Placental pericyte (primary cell): ENCODE measurements at places on chromosomes 5 and 9. TPM values are rescaled to one million over a fixed set of nuclear protein-coding genes. Genes with fewer than 3 reads are reported as not detected.

Gene PHPT1
- total RNA-seq: 54.8 and 63.5 TPM in 2 replicates

Gene DND1
- total RNA-seq: 0.44 and 0.86 TPM in 2 replicates

Gene AK1
- 23.2 and 39.1 TPM in 2 replicates for total RNA-seq

Gene CACNA1B
- total RNA-seq: under 0.01 TPM in 1 of 2 replicates, not detected in the other

Gene C5
- total RNA-seq: 0.66 and 2.4 TPM in 2 replicates

Gene LCN2
- not detected in 2 replicates for total RNA-seq

Gene KIF4B
- total RNA-seq: 0.14 TPM in 1 of 2 replicates, not detected in the other

Gene SHISAL2B
- not detected in 2 replicates for total RNA-seq

Gene PCDHGA5
- 1.5 and 1.9 TPM in 2 replicates for total RNA-seq
